ENCODE measurements at places on chromosomes 2 and 18.

DNA sequence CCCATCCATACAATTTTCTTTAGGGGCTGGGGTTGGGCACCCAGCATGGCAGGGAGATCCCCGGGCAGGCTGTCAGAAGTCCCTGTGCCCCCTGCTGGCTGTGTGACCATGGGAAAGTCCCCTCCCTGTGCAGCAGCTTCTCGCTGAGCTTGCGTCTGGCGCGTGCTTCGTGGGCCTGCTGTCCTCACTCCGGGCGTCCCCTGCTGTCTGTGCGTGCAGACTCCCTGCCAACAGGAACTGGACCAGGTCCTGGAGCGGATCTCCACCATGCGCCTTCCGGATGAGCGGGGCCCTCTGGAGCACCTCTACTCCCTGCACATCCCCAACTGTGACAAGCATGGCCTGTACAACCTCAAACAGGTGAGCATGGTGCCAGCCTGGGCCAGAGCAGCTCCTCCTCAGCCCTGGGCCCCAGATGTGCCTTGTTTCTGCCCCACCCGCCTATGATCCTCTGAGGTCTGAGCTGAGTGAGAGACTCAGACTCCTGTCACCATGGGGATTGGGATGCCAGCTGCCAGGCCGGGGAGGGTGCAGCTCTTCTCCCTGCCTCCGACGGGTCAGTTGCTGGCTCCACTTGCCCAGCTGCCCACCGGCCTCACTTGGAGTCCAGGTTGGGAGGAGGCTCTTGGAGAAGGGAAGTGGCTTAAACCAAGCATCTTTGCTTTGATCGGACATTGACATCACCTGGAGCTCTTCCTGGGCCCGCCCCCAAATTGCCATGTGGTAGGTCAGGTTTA, 28.6 kb downstream of the IGFBP2 start:
- no peak for DNase-seq

GRCh38 chr18:74294526-74294925, 2.8 kb upstream of the CYB5A start:
- DNase-seq = no peak

GRCh38 chr2:168212167-168212566, 35.2 kb downstream of the STK39 start:
- no peak for DNase-seq

DNA sequence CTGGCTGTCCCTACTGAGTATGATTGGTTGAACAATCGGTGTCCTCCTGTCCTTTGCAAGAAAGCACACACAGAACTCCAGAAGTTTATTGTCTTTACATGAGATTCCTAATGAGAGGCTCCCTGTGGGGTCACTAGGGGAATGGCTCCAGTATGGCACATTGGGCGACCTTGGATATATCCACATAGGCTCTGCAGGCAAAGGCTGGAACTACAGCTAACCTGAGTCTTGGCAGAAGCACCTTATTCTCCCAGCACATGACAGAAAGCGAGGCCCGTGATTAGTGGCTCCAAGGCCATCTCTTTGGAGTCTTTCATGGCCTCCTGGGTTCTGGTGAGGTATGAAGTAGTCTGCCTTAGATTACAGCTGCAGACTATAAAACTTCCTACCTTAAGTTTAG, 49.0 kb downstream of the ZDBF2 start:
- DNase-seq = no peak

DNA sequence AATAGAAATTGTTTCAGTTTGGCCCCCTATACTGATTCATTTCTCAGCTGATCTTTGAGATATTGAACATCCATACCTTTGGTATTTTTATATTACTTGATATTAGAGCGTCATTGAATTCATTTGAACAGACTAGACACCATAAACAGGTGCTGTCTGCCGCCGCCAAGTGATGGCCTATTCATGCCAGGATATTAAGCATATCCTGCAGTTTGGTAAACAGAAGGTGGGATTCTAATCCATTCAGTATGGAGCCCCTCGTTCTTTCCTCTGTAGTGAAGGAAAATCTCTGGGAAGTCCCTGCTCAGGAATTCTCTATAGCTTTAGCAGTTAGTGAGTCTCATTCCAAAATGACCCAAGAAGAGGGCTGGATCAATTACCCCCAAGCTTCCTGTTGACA, 23.0 kb upstream of the CD28 start:
- DNase-seq = no peak

- no peak for DNase-seq
Observed at GRCh38 chr18:30361864-30362540, 680.5 kb downstream of the DSC3 start.

DNA sequence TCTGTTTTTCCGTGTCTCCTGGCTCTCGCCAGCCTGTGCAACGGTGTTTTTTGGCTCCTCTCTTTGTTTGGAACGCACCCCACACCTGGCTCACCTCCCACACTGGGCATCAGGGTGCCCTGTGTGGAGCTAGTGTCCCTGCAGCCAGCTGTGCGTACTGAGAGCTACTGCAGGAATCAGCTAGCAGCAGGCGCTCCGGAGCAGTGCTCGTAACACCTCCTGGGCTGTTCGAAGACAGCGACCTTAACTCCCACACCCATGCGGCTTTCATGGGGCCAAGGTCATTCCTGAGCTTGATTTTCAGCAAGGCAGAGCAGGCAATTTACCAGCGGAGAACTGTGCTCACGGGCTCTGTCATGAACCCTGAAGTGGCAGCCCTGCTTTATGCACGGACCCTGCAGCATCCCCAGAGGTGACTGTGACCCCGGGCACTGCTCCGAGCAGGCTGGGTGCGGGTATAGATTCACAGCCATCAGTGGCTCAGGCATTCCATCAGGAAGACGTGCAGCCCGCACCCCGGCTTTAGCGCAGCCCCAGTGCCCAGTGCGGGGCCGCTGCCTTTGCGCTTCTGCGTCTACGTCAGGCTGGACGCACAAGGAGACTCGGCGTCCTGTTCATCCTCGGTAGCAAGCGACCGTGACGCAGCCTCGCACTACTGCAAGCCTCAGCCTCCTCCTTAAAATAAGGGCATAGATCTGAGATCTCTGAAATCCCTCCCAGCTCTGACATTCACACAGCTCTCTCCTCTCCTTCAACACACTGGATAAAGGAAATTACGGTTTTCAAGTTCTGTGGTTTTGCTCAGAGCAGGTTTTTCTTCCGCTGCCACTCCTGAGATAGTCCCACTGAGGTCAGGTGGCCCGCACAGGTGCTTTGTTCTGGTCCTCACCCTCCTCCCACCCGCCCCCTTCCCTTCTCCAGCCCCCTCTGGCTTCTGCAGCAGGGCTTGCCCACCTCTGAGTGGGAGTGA, 58.2 kb downstream of the ADI1 start:
- DNase-seq = no peak

- no peak for DNase-seq
Observed at GRCh38 chr2:9424447-9425164, 1.2 kb downstream of the CPSF3 start.

GRCh38 chr2:126754240-126755004, 98.5 kb downstream of the GYPC start:
- DNase-seq = no peak

- DNase-seq = no peak
Observed at GRCh38 chr18:75216212-75216910, 5.8 kb downstream of the TSHZ1 start.

DNA sequence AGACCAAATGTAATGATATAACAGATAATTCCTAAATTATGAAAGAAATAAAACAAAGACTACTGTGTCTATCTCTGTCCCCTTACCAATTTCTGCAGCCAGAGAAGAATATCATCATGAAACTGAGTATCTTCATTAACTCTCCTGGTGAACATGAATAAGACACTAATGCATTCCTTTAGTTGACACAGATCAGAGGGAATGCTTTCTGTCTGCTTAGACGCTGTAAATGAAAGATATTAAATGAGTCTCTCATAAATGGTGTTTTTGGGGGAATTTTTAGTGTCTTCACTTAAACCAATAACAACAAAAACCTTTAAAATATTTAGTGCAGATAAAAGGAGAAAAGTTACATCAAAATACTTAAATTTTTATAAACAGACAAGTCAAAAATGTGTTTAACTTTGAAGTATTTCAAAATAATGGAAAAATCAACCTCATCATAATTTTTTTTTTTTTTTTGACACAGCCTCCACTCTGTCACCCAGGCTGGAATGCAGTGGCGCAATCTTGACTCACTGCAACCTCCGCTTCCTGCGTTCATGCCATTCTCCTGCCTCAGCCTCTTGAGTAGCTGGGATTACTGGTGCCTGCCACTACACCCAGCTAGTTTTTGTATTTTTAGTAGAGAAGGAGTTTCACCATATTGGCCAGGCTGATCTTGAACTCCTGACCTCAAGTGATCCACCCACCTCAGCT, 16.0 kb downstream of the EPG5 start:
- no peak for DNase-seq

DNA sequence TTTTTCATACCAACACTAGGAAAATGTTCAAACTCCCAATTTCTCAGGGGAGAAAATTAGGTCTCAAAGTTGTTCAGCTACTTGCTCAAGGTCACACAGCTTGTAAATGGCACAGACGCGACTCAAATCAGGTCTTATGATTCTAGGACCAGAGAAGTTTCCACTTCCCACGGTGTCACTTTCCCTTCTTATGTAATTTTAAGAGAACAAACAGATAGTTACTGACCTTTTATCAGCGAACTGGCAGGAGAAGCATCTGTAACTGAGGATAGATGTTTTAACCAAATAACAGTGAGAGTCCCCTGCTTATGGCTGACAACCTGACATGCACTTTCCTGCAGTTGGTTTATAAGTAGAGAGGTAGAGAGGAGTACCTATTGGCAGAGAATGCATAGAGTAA, 2.1 kb upstream of the KCNJ3 start:
- DNase-seq = no peak

All from natural killer cell treated with Interleukin-12 subunit alpha and Interleukin-12 subunit beta and Interleukin-15 and Interleukin-18, amount 100 ng/mL, for 72 hours (primary cell).